ENCODE measurements at places on chromosomes 6 and 20.

DNA sequence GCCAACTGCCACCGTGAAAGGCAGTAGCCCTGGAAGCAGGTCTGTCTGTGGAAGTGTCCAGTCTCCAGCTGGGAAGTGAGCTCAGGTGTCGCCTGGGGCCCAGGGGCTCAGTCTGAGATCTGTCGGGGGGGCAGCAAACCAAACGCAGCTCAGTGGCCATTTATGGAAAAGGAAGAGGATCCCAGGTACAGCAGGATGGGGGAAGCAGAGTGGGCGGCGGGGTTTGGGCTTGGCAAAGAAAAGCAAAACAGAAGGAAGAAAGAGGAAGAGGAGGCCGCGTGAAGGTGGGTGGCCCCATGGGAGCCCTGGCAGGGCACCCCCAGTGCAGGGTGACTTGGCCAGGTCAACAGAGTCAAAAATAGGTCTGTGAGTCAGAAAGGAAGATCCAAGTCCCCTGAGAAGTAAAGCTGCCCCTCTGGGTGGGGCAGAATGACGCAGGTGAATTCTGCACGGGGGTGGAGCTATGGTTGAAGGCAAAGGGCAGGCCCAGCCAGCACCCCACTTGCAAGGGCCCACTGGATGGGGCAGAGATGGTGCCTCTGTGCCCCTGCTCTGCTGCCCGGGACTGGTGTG, 5.3 kb downstream of the PXDC1 start:
- DNase-seq = no peak

GRCh38 chr20:33846291-33846935, 35.3 kb downstream of the CHMP4B start:
- no peak for DNase-seq

- DNase-seq = no peak
These were observed 96.0 kb downstream of the CEBPB start for GRCh38 chr20:50286609-50287008.

DNA sequence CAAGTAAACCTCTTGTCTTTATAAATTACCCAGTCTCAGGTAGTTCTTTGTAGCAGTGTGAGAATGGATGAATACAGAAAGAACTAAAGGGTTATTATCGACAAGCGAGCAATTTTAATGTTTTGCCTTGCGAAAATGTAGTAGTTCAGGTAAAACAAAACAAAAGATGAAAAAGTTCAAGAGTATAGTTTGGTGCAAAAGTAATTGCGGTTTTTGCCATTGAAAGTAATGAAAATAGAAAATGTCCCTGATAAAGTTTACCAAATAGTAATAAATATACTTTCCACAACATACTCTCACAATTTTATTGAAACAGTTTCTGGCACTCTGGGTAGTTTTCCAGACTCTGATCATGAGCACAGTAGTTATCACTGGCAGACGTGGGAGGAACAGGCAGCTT, 71.9 kb upstream of the SLC35B3 start:
- DNase-seq = no peak

GRCh38 chr6:32857156-32857891, 3.3 kb downstream of the PSMB9 start:
- no peak for DNase-seq

DNA sequence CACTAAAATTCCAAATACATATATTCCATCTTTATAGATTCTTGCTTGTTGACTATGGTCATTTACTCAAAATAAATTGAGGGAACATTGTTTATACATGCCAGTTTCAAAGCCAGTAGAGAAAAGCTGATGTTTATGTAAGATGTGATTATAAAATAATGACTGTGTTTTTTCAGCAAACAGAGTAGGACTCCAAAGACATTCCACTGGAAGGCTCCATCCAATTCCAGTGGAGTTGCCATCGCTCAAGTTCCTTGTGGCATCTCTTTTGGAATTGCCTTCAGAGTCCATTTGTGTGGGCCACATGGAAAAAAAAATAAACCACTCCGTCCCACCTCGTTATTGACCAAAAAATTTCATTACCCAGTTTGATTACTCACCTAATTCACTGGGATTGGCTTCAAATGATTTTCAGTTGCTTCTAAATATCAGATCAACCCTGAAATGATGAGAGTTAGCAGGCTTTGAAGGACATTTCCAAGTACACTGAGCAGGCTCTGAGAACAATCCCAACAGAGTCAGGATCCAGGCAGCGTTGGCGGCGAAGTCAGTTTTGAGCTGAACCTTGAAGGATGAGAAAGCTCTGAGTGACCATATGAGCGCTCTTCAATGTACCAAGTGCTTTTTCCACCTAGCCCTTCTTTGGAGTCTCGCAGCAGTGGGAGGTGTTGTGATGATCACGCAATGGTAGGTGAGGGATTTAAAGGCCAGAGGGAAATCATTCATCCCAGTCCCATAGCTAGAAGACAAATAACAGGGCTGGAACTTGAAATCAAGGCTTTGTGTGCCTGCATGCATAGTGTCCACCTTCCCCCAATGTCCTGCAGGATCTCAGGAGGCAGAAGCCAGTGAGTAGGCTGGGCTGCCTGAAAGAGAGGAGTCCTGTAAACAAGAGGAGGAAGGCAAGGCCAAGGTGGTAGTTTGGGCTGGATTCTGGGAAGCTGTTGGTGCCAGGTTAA, 281.7 kb downstream of the CDC5L start:
- DNase-seq = no peak

DNA sequence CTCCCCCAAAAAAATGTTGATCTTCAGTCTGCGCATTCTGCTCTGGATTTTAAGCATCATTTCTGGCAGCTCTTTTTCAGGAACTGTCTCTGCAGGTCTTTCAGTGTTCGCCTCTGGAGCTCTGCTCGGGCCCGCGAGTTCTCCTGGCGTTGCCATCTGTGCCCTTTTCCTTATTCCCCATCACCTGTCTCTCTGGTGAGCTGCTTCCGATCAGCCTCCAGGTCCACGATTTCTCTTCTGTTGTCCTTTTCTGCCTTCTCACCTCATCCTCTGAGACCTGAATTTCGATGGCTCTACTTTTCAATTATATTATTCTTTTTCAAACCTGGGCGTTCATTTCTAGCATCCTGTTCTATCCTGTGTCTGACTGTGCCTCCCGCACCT, 590 bp upstream of the MAP1LC3A start:
- no peak for DNase-seq

DNA sequence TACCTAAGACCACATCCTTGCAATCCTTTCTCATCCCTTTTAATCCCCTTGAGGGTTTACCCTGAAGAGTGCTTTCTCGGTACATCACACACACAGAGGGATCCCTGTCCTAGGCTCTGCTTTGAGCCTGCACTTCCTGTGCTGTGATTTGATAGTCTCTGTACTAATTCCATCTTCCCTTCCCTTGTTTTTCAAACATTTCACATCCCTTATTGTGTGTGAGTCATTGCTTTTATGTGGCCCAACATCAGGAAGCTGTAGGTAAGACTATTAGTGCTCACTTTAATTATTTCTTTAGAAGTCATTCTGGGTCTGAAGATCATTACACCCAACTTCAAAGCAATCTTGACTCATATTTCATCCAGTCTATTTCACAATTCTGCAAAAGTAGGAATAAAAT, 57.2 kb upstream of the ANKEF1 start:
- no peak for DNase-seq

GRCh38 chr6:37480951-37481534, 18.6 kb downstream of the CCDC167 start:
- no peak for DNase-seq

GRCh38 chr20:1232286-1233111, 6.7 kb downstream of the RAD21L1 start:
- DNase-seq = no peak

DNA sequence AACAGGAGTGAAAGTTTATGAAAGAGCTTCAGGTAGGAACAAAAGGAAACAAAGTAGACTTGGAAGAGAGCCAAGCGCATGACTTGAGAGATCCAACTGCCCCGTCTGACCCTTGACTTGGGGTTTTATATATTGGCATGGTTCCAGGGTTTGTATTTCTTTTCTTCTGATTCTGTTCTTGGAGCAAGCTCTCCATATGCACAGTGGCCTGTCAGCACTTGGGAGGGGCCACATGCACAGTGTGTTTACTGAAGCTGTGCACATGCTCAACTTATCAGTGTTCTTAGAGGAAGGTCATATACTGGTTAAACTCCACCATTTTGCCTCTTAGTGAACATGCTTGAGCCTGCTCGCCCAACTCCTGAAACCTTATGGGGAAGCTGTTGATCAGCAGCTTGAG, 953.7 kb downstream of the TFAP2A start:
- no peak for DNase-seq

DNA sequence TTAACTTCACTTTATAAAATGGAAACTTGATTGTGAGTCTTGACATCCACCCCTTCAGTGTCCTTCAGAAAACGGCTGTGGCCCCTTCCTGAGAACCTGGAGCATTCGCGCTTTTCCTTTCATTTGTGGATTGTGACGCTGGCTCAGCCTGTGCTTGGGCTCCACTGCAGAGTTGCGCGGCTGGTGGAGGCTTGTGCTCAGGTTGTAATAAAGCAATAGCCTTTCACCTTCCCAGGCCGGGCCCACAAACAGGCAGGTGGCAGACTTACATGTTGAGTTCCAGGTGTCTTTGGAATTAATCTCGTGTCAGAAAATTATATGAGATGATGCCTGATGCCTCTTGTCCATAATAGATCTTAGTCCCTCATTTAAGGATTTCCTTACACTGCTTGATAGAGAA, 199.9 kb downstream of the CDH4 start:
- no peak for DNase-seq

DNA sequence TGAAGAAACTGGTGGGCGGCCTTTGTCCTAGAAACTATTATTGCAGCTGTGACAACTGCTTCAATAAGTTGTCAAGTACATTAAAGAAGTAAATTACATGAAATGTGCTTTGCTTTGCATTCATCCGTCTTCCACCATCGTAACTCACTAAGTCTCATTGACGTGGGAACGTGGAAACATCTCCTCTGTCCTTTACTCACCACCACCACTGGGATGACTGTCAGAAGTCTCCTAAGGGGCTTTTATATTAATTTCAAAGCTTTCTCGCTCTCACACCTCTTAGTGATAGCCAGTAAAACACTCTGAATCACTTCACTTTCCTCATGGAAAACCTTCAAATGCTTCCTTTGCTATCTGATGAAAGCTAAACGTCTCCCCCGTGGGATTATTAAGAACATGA, 111.9 kb upstream of the SLC2A12 start:
- DNase-seq = no peak
